ENCODE measurements at places on chromosomes 1 and 21.
A peak's percentile ranks its signal among the peaks of the same experiment; 100 is the strongest.

DNA sequence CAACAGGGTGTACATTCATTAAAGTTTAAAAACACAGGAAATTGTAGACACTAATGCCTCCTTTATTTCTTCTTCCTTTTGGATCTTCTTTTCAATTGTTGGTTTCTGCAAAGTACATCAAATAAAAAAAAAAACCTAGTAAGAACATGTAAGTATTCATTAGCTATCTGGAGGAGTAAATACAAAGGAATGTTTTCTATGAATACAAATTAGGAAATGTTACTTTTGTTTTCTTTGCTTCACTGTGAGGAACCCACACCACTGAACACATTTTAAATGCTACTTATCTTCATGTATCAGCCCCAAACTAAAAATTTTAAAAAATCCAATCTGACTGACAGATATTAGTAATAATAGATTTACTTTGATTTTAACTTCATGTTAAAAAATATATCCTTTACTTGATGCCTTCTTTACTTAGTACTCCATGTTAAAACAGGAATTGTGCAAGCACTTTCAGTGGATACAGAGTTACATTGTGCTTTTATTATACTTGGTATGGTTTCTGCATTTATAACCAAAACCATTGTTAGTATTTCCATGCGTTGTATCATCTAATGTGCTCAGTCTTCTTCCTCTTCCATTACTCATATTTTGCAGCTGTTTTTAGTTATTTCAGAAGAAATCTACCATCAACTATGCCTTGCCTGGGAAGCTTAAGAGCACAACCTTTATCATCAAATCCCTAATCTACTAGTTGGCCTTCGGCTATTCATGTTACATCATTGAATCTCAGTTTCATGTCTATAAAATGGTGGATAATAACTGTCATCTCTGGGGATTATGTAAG lies 236.9 kb upstream of the DPYD start:
- peak; percentile 43 for DNase-seq

- DNase-seq = no peak
Observed at GRCh38 chr1:179803918-179804317, 60.8 kb downstream of the FAM163A start.

DNA sequence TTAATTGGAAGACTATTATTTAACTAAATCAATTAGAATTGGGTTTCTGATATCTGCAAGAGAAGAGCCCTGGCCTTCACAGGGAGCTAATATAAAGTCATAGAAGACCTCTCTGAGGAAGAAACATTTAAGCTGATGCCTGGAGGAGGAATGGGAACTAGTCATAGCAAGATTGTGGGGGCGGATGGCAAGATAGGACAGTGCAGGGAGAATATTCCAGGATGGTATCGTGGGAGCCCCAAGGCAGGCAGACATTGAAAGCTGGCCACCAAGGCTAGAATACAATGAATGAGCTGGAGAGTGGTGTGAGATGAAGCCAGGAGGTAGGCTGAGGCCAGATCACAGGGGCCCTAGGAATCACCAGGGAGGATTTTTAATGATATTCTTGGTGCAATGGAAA lies 20.8 kb upstream of the MYSM1 start:
- no peak for DNase-seq

GRCh38 chr1:9406111-9406510 lies 113.4 kb downstream of the SPSB1 start:
- DNase-seq = no peak

DNA sequence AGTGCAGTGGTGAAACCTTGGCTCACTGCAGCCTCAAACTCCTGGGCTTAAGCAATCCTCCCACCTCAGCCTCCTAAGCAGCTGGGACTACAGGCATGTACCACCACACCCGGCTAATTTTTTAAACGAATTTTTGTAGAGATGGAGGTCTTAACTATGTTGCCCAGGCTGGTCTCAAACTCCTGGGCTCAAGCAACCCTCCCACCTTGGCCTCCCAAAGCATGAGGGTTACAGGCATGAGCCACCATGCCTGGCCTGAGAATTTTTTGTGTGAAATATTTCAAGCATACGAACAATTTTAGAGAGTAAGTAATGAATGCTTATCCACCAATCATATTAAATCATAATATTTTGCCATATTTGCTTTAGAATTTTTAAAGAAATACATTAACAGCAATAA lies 51.6 kb downstream of the MROH9 start:
- no peak for DNase-seq

DNA sequence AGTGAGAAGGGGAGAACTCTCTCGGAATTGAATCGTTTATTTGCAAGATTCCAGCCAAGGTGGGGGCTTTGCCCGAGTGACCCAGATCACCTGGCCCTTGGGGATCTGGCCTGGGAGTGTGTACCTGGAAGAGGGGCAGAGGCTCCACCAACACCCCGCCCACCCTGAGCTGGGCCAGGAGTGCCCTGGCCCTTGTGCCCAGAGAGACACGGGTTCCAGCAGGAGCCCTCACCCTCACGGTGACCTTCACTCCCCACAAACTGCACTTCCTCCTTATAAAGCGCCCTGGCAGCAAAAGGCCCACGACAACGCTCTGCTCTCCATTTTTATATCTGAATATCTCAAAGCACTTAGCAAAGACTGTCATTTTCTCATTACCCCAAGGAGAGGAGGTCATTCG lies 16.6 kb downstream of the CASZ1 start:
- no peak for DNase-seq

- peak; percentile 68 for DNase-seq
Observed at GRCh38 chr1:172005856-172006255, 164.6 kb downstream of the DNM3 start.

GRCh38 chr1:96309783-96310182 lies 411.8 kb upstream of the PTBP2 start:
- peak; percentile 63 for DNase-seq

DNA sequence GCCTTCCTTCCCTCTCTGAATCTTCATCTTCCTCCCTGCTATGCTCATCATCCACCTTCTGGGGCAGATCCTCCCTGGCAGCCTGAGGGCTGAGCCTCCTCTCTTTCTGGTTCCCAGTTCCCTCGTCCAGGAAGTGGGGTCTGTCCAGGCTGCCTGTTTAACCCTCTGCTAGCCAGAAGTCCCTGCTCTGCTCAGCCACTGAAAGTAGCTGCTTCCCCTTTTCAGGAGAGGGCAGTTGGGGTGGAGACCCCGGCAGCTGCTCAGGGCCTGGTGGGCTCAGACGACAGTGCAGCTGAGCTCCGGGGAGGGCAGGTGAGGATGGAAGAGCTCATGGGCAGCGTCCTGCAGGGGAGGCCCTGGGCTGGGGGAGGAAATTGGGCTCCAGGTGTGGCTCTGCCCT lies 43.1 kb upstream of the ETV3 start:
- no peak for DNase-seq

DNA sequence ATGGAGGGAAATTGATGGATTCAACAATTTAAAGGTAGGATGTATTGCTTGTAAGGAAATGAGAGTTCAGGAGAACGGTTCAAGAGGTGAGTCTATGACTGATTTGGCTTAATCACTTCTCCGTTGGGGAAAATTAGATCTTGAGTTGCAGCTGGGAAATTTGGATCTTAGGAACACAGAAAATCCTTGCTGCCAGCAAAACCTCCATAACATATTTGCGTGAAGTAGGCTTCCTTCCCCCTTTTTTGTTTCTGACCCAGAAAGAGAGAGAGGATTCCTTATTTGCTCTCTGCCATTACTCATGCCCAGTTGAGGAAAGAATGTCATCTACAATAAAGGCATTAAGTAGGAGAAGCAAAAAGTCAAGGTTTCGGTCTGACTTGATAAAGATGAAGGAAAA lies 73.5 kb upstream of the PDC start:
- no peak for DNase-seq

DNA sequence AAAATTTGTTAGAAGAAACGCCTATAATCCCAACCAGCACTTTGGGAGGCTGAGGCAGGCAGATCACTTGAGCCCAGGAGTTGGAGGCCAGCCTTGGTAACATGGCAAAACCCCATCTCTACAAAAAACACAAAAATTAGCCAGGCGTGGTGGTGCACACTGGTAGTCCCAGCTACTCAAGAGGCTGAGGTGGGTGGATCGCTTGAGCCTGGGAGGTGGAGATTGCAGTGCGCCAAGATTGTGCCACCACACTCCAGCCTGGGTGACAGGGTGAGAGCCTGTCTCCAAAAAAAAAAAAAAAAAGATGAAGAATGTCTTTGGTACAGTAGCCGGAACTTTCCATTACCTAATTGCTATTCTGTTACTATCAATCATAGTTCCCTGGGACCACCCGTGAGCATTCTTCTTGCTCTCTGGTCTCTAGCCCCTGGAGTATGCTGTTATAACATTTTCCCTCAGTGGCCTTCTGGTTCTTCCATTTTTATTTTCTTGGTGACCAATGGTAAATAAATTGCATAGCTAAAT lies 43.4 kb downstream of the WASF2 start:
- no peak for DNase-seq

- no peak for DNase-seq
Observed at GRCh38 chr1:11558276-11558675, 79.3 kb downstream of the DISP3 start.

GRCh38 chr1:229624521-229625070 lies 1.3 kb downstream of the TAF5L start:
- DNase-seq = no peak

DNA sequence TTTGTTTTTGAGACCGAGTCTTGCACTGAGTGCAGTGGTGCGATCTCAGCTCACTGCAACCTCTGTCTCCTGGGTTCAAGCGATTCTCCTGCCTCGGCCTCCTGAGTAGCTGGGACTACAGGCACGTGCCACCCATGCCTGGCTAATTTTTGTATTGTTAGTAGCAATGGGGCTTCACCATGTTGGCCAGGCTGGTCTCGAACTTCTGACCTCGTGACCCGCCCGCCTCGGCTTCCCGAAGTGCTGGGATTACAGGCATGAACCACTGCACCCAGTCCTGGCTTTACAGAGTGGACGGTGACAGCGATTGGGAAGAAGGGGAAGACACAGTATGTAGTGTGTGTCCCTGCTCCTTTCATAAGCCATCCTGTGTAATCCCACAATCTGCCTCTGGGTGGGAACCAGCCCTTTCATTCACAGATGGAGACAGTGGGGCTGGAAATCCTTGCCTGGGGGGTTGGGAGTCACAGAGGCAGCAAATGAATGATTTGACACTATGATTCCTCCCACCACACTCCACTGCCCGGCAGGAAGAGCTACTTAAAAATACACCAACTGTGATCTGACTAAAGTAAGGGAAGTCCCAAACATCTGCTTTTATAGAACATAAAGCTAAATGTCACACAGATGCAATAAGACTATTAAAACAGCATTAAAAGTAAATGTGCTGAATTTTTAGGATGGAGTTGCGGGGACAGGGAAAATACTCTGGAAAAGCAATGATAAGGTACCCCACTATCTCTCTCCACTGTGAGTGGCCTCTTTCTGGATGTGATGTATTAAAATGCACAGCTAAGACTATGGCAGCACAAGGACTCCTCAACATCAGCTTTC lies 4.5 kb downstream of the PARP1 start:
- DNase-seq = peak; percentile 9

DNA sequence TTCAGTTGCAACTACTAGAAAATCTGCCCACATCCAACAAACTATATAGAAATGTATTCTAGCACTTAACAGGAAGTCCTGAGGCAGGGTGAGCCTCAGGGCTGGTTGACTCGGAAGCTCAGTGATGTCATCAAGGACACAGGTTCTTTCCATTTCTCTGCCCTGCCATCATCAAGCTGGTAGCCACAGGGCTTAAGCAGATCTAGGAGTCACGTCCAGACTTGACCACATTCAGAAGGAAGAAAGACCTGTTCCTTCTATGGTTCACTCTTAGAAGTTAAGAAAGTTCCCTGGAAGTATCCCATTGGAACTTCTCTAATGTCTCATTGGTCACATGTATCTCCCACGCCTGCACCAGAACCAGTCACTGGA lies 438.1 kb downstream of the PRDM2 start:
- DNase-seq = no peak

DNA sequence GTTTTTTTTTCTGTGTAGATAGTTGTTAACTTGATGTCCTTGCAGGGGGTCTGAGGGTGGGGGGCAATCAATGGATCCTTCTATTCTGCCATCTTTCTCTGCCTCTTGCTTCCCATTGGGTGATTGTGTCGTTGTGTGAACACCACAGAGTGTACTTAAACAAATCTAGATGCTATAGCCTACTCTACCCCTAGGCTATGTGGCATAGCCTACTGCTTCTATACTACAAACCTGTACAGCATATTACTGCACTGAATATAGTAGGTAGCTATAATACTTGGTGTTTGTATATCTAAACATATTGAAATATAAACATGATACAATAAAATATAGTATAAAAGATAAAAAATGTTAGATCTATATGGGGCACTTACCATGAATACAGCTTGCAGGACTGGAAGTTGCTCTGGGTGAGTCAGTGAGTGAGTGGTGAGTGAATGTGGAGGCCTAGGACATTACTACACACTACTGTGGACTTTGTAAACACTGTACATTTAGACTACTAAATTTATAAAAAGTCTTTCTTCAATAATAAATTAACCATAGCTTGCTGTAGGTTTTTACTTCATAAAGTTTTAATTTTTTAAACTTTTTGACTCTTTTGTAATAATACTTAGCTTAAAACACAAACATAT lies 105.4 kb downstream of the CENPF start:
- peak; percentile 18 for DNase-seq
